CD4-positive, alpha-beta T cell treated with Interleukin-15 for 1 hour (primary cell): ENCODE measurements at places on chromosomes 13 and 19.

DNA sequence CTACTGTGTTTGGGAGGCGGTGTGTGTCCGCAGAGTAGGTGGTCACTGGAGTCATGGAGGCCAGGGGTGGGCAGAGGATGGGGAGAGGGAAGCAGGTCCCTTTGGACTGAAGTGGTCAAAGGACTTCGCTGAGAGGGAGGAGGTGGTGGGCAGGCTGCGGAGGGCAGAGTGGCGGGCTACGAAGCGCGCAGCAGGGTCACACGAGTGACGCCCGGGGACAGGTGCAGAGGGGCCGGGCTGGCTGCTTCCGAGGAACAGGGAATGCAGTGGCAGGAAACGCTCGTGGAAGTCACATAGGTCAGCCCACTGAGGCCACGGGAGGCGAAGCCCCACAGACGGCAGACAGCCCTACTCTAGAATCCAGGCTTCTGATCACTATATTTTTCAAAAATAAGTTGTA, 111.5 kb downstream of the URI1 start:
- no peak for DNase-seq

DNA sequence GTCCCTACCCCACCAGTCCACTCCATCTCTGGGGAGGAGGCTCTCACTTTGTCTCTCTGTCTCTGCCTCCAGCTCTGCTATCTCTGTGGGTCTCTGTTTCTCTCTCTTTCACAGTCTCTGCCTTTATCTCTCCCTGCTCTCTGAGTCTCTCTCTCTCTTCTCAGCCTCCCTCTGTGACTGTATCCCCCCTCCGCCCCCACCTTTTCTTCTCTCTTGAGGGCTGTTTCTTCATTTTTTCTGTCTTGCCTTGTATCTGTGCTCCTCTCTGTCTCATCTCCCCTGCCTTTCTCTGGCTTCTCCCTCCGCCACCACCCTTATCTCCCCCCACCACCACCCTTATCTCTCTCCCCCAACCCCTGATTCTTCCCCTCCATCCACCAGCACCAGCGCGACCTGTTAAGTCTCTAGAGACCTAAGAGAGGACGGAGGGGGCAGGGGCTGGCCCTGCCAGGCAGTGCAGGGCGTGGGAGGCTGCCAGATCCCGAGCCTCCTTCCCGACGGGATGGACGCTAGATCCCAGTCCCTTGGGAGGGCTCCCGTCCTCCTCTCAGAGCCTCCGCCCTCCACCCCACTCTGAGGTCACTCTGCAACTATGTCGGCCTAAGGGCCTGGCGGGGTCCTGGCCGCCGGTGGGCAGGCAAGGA, 1.0 kb downstream of the AXL start:
- DNase-seq, result no peak

GRCh38 chr19:2495651-2496316, 19.9 kb downstream of the GADD45B start:
- no peak for DNase-seq

GRCh38 chr19:32171719-32172151, 173.7 kb upstream of the ZNF507 start:
- DNase-seq, result no peak

DNA sequence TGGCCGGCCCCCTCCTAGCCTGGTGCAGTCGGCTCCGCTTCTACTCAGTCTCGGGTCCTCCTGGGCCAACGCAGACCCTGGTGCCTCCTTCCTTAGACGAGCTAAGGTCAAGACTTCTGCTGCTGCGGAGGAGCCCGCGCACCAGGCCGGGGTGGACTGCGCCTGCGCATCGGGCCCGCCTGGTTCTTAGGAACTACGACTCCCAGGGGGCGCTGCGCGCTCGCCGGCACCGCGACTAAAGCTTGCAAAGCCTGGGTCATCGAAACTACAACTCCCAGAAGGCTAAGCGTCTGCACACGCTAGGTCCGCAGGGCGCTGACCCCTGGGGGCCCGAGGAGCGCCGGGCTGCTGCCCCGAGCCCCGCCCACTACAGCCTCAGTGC, at the start of gene ZNF835:
Gene ZNF835, minus strand, starts transcription at position 145 of the 382 bp plus-strand sequence. CDS start 6,559 bp downstream, outside the sequence.
- DNase-seq, result peak; percentile 87

GRCh38 chr19:4866595-4867424, 657 bp downstream of the PLIN3 start:
- DNase-seq, result peak; percentile 55

- DNase-seq, result no peak
Observed at GRCh38 chr13:50845211-50845610, 1.7 kb upstream of the DLEU7 start.

GRCh38 chr19:13588957-13589833, 82.9 kb upstream of the CACNA1A start:
- peak; percentile 72 for DNase-seq

- DNase-seq, result no peak
Observed at GRCh38 chr13:26255115-26255514, 1.2 kb downstream of the CDK8 start.

- peak; percentile 51 for DNase-seq
Observed at GRCh38 chr19:49499030-49499670, 2.9 kb downstream of the RPS11 start.

DNA sequence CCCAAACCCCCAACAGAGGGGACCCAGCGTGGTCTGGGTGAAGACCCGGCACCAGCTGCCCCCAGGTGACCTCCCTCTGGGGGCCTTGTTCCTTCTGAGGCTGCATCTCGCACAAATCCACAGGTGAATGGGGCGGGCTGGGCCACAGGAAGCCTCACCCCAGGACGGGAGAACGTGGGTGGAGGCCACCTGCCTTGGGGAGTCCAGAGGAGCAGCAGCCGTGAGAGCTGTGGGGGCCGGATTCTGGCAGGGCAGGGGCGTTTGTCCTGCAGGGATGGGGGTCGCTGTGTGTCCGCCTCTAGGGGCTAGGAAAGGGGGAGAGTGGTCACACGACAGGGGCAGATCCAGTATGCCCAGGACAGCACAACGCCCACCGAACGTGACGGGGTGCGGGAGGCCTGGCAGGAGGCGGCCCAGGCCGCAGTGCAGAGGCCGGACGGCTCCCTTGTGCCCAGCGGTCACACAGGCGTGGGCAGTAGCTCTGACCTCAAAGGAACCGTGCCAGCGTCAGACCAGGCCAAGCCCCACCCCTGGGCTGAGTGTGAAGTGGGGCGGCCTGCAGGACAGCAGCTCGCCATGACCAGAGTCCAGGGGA, 6.7 kb downstream of the POLR2E start:
- DNase-seq, result no peak

- no peak for DNase-seq
Observed at GRCh38 chr13:32362574-32362973, 47.3 kb downstream of the BRCA2 start.

DNA sequence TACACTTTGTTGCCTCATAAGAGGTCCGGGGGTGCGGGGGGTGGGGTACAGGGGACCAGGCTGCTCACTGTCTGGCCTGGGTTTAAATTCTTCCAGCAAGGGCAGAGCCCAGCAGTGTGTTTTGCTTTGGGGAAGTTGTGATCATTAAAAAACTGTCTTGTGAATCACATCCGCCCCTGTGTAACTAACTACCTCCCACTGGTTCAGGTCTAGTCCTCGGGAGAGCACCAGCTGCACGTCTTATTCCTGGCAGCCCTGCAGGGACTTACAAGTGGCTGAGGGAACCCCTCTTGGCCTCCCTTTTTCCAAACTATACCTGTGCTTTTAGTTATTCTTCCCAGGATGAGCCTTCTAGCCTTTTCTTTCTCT, 127.5 kb downstream of the SIPA1L3 start:
- DNase-seq, result peak; percentile 36

- no peak for DNase-seq
Observed at GRCh38 chr13:101639711-101640110, 187.2 kb downstream of the ITGBL1 start.

- no peak for DNase-seq
Observed at GRCh38 chr19:39413911-39414608, 1.6 kb downstream of the PLEKHG2 start.

DNA sequence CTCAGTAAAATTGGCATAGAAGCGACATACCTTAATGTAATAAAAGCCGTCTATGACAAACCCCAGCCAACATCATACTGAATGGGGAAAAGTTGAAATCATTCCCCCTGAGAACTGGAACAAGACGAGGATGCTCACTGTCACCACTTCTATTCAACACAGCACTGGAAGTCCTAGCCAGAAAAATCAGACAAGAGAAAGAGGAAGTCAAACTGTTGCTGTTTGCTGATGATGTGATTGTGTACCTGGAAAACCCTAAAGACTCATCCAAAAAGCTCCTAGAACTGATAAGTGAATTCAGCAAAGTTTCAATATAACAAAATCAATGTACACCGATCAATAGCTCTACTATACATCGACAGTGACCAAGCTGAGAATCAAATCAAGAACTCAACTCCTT, 63.3 kb downstream of the TNFSF13B start:
- no peak for DNase-seq

DNA sequence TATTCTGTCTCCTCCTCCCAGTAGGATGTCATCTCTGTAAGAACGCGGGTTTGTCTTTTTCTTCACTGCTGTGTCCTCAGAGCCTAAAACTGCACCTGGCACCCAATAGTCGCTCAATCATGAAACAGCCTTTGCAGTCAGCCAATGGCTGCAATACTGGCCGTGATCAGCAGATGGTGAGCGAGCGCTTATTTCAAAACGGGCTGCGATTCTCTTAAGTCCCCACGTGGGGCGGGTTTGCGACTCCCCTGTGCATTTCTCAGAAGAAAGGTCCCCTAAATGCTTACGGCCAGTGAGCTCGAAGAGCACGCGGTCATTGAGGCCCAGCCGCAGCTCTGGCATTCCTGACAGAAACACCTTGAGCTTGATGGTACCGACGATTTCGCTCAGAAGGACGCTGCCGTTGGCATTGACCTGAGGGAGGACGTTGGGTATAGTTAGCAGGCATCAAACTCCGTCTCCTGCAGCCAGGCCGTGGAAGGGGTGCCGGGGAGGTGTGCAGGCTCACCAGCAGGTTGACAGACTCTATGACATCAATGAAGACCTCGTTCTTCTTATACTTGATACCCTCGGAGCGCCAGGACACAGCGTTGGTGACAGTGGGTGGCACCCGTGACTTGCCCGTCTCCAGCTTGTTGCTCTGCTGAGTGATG, 6.0 kb downstream of the AP1M2 start:
- peak; percentile 89 for DNase-seq

DNA sequence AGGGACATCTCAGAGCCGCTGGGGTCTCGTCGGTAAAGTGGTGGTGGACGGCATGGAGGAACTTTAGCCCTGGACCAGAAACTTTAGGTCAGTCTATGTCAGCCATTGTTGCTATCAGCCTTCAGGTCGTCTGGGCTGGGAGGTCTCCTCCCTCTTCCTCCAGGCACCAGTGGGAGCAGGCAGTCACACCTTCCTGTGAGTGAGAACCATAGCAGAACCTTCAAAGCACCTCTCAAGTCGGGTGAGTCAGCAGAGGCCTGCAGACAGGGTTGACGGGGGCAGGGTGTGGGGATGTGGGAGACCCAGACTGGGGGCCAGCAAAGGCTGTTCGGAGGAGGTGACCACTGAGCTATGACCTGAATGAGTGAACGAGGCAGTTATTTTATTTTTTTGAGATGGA, 15.4 kb upstream of the SBNO2 start:
- DNase-seq, result peak; percentile 39

DNA sequence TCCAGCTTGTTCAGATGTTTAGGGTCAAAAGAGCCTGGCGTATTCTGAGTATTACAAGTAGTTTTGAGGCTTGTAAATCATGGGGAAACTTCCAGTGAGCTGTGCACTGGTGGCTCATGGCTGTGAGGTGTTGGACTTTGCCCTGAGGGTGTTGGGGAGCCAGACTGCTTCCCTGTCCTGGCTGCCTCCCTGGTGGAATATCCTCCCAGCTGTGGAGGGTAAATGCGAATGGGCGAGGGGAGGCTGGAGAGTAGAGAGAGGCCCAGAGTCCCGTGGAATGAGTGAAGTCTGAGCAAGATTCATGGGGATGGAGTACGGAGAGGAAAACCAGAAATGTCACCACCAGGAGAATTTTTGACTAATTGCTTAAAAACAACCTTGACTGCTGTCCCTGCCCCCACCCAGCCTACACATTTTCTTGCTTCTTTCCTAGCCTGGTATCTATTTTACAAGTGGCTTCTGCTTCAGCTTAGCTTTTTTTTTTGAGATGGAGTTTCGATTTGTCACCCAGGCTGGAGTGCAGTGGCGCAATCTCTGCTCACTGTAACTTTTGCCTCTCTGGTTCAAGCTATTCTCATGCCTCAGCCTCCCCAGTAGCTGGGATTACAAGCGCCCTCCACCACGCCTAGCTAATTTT, 3.7 kb downstream of the SNRPA start:
- peak; percentile 33 for DNase-seq

- DNase-seq, result no peak
Observed at GRCh38 chr13:97403893-97404750, 29.8 kb upstream of the RAP2A start.

- no peak for DNase-seq
Observed at GRCh38 chr13:41547251-41548000, 90.1 kb downstream of the RGCC start.

- no peak for DNase-seq
Observed at GRCh38 chr13:43805071-43805468, 18.3 kb upstream of the ENOX1 start.

DNA sequence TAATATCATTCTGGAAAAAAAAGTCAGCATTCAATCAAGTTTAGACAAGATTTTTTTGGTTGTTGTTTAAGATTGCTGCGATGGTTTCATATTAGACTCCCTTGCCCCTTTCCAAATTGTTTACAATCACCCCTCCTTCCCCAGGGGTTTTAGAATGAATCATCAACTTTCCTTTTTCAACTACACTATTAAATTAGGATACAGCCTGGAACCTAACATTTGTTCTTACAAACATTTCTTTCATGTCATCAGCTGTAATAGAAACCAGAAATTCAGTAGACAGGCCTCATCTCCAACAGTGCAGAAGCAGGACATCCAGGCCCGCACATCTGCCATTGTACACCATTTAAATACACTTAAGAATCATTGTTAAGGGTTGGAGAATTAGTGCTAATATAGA, 44.4 kb upstream of the WDFY2 start:
- DNase-seq, result no peak

DNA sequence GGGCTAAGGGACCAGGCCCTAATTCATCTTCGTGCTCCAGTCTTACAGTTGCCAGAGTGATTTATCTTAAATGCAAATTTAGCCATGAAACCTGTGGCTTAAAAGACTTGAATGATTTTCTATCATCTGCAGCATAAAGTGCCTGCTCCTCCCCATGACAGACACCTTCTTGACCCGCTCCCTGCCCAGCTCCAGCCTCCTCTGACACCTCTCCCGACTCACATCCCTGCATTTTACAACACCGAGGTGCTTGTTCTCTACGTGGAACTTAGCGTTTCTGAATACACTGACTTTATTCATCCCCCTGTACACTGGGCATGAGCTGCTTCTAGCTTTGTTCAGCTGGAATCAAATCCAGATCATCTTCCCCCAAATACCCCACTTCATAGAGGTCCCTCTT, 128.7 kb upstream of the MYO16 start:
- DNase-seq, result no peak

- DNase-seq, result no peak
Observed at GRCh38 chr13:72397265-72397664, 330.2 kb downstream of the MZT1 start.
